ENCODE measurements at places on chromosomes 2 and 18. TPM values are rescaled to one million over a fixed set of nuclear protein-coding genes. Genes with fewer than 3 reads are reported as not detected.
A peak's percentile ranks its signal among the peaks of the same experiment; 100 is the strongest.

DNA sequence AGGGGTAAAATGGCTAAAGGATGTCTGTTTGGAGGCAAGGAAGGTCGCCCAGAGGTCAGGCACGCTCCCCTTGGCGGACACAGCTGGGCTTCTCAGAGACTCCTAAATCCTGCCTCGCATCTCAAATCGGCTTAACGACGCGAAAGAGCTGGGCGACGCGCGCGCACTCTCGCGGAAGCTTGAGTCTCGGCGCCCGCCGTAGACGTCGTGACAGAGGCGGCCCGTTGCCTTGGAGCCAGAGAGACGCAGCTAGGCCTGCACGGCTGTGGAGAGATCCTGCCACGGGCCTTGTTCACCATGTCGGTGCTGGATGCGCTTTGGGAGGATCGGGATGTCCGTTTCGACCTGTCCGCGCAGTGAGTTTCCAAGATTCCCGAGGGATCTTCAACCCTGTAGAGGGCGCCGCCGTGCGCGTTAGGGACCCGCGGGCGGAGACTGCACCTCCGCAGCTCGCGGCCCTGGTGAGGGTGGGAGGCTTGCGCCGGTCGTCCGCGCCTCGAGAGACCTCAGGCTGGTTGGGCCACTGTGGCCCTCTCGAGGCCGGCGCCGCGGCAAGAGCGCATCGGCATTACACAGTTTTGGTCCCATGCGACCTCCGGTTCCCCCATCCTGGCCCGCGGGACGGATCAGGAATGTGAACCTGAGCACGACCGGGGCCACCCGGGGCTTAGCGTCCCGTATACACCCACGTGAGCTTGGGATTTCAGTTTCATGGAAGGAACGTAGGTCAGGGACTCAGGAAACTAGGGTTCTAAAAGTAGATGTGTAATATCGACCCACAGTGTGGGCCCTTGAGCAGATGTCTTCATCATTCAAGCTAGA lies at the start of gene BBS5:
BBS5 (plus strand) TSS at position 238 of the 822 bp plus-strand sequence; CDS start at position 298, 60 bp downstream.
- peak; percentile 94 for ATAC-seq

EMX1 gene
- total RNA-seq: not detected

DNA sequence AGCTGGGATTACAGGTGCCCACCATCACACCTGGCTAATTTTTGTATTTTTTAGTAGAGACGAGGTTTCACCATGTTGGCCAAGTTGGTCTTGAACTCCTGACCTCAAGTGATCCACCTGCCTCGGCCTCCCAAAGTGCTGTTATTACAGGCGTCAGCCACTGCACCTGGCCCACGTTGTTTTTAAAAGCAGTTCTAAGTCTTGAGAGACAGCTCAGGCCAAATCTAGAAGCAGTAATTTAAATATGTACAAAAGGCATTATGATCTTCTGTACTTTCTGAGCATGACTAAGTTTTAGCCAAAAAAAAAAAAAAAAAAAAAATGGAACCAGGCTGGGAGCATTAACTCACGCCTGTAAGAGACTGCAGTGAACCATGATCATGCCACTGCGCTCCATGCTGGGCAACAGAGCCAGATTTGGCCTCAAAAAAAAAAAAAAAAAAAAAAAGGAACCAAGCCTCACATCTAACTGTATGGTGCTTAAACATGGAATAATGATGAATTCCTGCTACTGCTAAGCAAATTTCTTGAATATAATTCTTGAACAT lies 4.0 kb downstream of the ABHD3 start:
- no peak for ATAC-seq

- ATAC-seq: no peak
These were observed 56.5 kb downstream of the TMEM18 start for GRCh38 chr2:620471-621302.

GRCh38 chr2:164976301-164976700 lies 21.0 kb upstream of the SLC38A11 start:
- no peak for ATAC-seq

EXOC6B gene
- 47.2 TPM for total RNA-seq

- ATAC-seq: no peak
These were observed 885.0 kb downstream of the SLC4A3 start for GRCh38 chr2:220512419-220512818.

- ATAC-seq: peak; percentile 63
These were observed 9.0 kb downstream of the DTNB start for GRCh38 chr2:25664183-25664964.

DNA sequence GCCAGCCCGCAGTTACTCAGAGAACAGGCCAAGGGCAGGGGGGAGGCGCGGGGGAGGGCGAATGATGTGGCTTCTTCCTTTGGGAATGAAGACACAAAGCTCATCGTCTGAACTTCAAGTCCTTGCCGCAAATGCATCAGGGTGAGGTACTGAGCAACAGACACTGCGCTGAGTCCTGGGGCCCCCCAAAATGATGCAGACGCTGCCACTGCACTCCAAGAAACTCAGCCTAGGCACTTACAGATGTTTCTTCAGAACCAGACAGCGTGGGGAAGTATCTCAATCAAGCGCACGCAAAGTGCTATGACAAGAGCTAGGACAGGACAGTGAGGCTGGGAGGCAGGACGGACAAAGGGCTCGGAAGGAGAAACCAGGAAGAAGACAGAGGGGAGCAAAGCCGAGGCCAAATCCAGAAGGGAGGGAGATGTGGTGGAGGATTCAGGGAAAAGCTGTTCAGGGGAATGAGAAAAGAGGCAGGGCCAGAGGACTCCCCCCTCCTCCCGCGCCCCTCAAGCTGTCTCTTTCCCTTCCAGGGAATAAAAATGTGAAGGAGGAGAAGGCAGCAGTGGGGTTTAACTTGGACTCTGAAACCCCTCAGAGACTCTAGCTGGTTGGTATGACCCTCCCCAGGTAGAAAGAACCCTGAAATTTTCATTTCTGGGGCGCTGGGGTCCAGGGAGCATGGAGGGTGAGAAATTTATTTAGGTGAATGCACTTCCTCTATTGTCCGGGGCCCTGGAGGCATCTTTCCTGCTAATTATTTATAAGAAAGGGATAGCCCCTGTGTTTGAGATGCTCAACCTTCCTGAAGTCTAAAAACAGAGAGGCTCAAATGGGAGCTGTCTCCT lies 34.9 kb downstream of the CIB4 start:
- ATAC-seq: no peak

DNA sequence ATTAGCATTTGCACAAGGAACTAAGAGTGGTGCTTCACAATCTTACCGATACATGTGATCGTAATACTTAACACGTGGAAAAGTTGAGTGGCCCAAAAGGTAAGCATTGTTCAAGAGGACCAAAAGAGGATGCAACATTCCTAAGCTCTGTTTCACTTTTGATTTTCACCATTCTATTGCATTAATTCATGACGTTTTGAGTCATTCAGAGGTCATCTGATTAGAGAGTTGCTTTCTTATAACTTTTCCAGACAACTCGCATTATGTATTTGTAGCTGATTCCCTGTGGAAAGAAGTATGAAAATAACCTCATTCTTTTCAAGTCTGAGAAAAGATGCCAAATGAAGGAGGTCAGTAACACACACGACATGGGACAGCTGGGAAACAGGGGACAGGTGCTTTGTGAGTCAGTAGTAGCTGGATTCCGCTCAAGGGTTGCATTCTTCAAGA lies 344.4 kb downstream of the RND3 start:
- ATAC-seq: no peak

DNA sequence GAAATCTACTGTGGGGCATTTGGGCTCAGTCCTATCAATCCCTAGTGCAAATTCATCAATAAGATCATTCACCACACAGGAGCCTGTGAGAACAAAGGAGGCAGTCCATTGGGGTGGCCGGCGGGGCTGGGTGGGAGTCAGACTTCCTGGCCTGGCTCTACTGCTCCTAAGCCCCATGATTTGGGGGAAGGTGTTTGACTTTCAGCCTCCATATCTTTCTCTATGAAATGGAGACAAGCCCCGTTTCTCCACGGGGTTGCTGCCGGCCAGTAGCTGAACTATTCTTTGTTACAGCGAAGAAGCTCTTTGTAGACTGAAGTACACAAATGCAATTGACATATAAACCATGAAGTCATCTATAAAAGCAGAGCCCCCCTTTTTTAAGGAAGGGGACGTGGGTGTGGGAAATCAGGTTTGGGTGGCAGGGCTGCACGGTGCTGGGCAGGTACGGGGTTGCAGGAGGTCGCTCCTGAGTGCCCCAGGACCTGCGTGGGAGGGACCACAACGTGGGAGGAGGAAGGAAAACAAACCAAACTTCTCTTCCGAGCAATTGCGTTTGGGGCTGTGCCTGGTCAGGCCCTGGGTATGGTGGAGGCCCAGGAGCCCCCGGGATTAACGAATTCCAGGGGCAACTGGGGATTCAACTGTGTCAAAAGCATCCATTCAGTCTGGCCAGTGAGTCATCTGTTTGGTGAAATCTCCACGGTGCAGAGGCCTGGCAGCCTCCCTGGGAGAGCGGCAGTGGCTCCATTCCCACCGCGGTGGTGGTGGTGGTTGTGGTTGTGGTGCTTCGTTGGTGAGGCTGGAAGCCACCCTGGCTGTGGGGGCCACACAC lies 18.2 kb downstream of the FBLN7 start:
- ATAC-seq: no peak

GATA6 gene
- 9.6 TPM for total RNA-seq

EN1 gene
- total RNA-seq: not detected

DNA sequence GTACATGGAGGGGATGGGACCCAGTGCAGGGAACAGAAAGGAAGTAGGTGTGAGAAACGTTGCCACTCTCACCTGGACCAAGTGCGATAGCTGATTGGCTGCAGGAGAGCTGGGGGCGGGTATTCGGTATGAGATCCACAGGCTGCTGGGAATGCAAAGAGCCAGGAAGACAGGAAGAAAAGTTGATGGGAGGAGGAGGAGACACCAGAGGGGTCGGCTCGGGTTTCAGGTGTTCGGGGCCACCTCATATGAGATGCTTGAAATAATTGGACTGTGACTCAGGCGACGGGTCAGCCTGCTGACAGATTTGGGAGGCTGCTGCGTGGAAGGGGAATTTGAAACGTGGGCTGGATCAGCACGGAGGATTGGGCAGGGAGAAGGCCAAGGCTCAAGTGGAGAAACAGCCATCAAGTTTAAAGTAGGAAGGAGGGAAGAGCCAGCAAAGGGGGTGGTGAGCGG lies 65.1 kb downstream of the MRPS9 start:
- ATAC-seq: no peak

GRCh38 chr2:2581331-2582159 lies 250.5 kb upstream of the MYT1L start:
- no peak for ATAC-seq

SLC9A2 gene
- total RNA-seq: 0.57 TPM

GRCh38 chr2:97932975-97933662 lies 62.6 kb downstream of the TMEM131 start:
- no peak for ATAC-seq

GRCh38 chr18:62937065-62937464 lies 221.7 kb downstream of the PHLPP1 start:
- peak; percentile 41 for ATAC-seq

- ATAC-seq: no peak
These were observed 105.3 kb upstream of the FAM98A start for GRCh38 chr2:33704406-33704855.

PLGLB1 gene
- 1.0 TPM for total RNA-seq

DNA sequence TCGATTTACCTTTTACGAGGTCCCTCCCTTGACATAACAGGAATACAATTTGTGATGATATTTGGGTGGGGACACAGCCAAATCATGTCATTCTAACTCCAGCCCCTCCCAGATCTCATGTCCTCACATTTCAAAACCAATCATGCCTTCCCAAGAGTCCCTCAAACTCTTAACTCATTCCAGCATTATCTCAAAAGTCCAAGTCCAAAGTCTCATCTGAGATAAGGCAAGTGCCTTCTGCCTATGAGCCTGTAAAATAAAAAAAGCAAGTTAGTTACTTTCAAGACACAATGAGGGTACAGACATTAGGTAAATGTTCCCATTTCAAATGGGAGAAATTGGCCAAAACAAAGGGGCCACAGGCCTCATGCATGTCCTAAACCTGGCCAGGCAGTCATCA lies 381.1 kb downstream of the PIK3C3 start:
- ATAC-seq: no peak

DNA sequence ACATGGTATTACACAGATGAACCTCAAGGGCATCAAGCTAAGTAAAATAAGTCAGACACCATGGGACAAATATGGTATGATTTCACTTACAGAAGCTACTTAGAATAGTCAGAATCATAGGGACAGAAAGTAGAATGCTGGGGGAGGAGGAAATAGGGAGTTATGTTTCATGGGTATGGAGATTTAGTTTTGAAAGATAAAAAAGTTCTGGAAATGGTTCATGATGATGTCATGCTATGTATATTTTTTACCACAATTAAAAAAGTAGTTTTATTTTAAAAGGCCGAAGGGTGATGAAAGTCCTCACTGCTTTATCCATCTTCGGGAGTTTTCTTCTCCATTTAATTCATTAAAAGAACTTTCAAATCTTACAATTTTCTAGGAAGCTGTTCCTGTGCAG lies 181.9 kb downstream of the CALCRL start:
- ATAC-seq: no peak

OSR1 gene
- 45.5 TPM for total RNA-seq

GRCh38 chr2:15195813-15196212 lies 365.3 kb downstream of the NBAS start:
- no peak for ATAC-seq

SMARCAL1 gene
- 14.7 TPM for total RNA-seq

DNA sequence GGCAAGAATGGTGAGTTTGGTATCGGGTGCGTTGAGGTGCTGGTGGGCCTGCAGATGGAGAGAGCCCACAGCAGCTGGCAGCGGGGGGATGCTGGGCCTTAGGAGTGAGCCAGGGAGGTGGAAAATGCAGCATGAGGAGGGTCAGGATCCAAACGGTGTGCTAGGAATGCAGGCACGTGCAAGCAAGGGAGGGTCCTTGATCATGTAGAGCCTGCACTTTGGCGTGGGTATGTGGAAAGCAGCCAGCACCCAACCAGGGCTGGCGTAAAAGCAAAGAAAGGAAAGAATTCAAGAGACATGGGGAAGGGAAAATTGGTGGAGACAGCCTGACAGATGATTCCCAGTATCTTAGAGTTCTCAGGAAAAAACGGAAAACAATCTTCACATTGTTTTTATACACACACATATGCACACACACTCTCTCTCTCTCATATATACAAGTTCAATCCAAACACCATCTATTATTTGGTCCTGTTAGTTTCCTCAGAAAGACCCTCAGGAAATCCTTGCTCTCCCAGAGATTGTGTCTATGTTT lies 46.3 kb downstream of the LTBP1 start:
- no peak for ATAC-seq

DNA sequence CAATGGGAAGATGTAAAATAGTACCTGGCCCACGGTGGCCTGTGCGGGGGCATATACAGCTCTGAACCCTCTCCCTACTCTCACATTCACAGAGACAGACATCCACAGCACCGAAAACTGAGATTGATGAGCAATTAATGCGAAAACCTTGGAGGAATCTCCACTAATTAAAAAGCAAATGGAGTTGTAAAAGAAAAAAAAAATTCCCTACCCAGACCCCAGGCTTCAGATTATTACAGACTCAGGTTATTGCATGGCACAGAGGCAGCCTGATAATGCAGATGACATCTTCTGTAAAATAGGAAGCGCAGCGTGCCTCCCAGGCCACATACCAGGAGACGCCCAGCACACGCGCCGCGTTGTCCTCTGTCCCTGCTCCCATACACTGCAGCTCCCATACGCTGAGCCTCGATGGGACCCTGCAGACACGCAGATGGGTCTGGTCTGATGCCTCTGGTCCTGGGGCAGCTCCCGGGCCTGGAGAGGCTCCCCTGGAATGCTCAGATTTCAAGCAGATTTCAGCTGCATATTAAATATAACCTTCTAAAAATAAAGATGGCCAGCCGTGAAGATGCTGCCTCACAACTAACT lies 496.1 kb upstream of the MYT1L start:
- no peak for ATAC-seq

GRCh38 chr2:121080013-121080772 lies 204.8 kb downstream of the TFCP2L1 start:
- no peak for ATAC-seq

NDUFV2 gene
- total RNA-seq: 230 TPM

- ATAC-seq: no peak
These were observed 413.7 kb upstream of the FAM98A start for GRCh38 chr2:34012715-34013302.
